Activated naive CD8-positive, alpha-beta T cell treated with anti-CD3 and anti-CD28 coated beads, Interleukin-2, amount 50 U/mL, for 24 hours (primary cell): ENCODE measurements at places on chromosomes 7 and 10.
A peak's percentile ranks its signal among the peaks of the same experiment; 100 is the strongest.

GRCh38 chr10:106360870-106361269 lies 803.6 kb downstream of the SORCS1 start:
- H3K4me3 ChIP-seq = no peak overlapping the region
- H3K36me3 ChIP-seq = no peaks in the 10 kb centered on the region
- DNase-seq = no peak

- H3K36me3 ChIP-seq = no peaks in the 10 kb centered on the region
- H3K4me1 ChIP-seq = peaks cover 23% of the 10 kb centered on the region
- peaks cover 92% of the 10 kb centered on the region for H3K27me3 ChIP-seq
- peak overlapping the region; percentile 43 for H3K4me3 ChIP-seq
Measured at GRCh38 chr10:100737355-100738054, 7.9 kb upstream of the PAX2 start.

DNA sequence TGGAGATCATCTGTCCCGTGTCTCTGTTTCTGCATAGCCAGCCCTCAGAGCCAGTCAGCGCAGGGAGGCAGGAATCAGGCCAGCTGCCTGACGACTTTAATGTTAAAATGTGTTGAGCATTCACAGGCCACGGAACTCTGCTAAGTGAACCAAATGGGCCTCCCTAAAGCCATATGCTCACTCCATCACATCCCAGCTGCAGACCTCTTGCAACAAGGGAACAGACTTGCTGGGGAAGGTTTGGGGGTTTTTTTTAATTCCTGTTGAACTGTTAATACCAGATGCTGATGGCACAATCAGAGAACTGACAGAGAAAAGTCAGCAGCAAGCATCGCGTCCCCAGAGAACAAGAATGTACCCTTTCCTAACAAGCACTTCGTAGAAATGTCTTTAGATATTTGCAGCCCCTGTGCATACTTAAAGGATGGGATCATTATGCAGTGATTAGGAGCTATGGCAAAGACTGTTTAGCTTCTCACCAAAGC lies 900.4 kb upstream of the AUTS2 start:
- H3K4me1 ChIP-seq = no peaks in the 10 kb centered on the region
- H3K27me3 ChIP-seq = no peaks in the 10 kb centered on the region

GRCh38 chr10:124961248-124961570 lies 19.3 kb downstream of the ZRANB1 start:
- H3K36me3 ChIP-seq = peaks cover 11% of the 10 kb centered on the region
- H3K27me3 ChIP-seq = no peaks in the 10 kb centered on the region
- peak overlapping the region; percentile 5 for H3K27ac ChIP-seq
- H3K4me3 ChIP-seq = no peak overlapping the region
- no peak for DNase-seq
- peaks cover 54% of the 10 kb centered on the region for H3K4me1 ChIP-seq

- no peaks in the 10 kb centered on the region for H3K4me1 ChIP-seq
- H3K4me3 ChIP-seq = no peak overlapping the region
- no peaks in the 10 kb centered on the region for H3K27me3 ChIP-seq
- H3K36me3 ChIP-seq = no peaks in the 10 kb centered on the region
Measured at GRCh38 chr7:11767148-11767547, 64.8 kb downstream of the THSD7A start.

GRCh38 chr7:48255046-48255445 lies 83.8 kb downstream of the ABCA13 start:
- no peak for DNase-seq
- no peak overlapping the region for H3K27ac ChIP-seq
- H3K4me1 ChIP-seq = peaks cover 11% of the 10 kb centered on the region
- H3K36me3 ChIP-seq = no peaks in the 10 kb centered on the region

DNA sequence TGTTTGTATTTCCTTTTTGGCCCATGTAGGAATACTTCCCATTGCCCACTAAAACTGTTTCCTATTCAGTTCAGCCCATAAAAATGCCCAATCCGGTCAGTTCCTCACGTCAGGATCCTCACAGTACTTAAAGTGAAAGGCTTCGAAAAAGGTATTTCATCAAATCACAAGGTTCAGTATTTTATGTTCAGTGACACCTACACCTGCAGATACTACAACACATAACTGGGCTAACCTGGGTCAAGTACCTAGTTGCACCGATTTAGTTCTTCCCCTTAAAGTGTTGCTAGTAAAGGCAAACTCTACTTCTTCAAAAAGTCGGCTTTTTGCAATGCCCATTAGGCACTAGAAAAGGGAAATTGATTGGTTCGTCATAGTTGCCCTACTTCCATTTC lies 1.1 kb downstream of the SNX13 start:
- peak overlapping the region; percentile 94 for H3K27ac ChIP-seq
- DNase-seq = no peak
- peak overlapping the region; percentile 94 for H3K4me3 ChIP-seq
- no peaks in the 10 kb centered on the region for H3K27me3 ChIP-seq
- peaks cover 10% of the 10 kb centered on the region for H3K36me3 ChIP-seq
- H3K4me1 ChIP-seq = peaks cover 47% of the 10 kb centered on the region

DNA sequence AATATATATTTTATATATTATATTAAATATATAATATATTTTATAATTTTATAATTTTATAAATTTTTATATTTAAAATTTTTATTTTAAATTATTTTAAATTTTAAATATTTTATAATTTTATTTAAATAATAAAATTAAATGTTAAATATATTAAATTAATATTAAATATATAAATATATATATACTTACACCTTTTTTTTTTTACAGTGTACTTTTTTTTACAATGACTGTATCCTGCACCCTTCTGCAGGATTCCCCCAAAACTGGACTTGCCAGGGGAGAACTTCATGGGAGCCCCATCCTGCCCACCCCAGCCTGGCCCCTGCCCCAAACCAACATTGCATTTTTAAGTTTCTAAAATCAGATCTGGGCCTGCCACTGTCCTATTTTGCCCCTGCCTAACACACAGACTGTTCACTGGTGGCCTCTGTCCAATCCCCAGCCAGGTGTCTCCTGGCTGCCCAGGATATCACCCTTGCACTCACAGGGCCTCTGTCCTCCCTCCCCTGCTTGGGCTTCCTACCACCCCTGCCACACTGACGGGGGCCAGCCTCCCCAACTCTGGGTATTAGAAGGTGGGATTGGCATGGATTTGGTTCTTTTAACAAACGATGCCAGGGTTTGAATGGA lies 138.0 kb downstream of the ADCY1 start:
- H3K27ac ChIP-seq = no peak overlapping the region
- DNase-seq = no peak
- H3K4me1 ChIP-seq = no peaks in the 10 kb centered on the region
- no peak overlapping the region for H3K4me3 ChIP-seq

- H3K36me3 ChIP-seq = no peaks in the 10 kb centered on the region
- DNase-seq = no peak
- H3K4me1 ChIP-seq = no peaks in the 10 kb centered on the region
- no peaks in the 10 kb centered on the region for H3K27me3 ChIP-seq
- H3K4me3 ChIP-seq = no peak overlapping the region
- no peak overlapping the region for H3K27ac ChIP-seq
Measured at GRCh38 chr10:95330966-95331453, 40.2 kb upstream of the PDLIM1 start.

DNA sequence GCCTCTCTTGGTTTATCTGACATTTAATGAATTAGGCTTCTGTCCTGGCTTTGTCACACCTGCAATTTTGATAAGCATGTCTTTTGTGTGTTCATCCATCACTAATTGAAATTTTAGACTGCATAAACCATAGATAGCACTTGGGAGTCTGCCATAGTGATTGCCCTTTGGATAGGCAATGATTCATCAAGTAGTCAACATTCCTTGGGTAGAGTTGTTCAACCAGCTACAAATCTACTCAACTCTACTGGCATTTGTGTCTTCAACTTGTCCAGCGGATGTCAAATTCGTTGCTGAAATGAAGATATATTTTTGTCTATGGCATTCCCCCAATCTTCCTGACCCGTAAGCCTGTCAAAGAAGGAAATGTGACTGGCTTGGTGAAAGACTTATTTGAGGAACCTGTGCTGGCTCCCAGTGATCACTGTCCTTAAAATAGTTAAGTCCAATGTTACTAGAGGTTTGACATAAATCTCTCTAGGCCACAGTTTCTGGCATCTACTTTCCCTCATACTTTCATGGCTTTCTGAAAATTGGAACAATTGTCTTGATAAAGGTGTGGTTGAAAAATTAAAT lies 33.7 kb upstream of the CREB5 start:
- H3K4me1 ChIP-seq = no peaks in the 10 kb centered on the region
- H3K4me3 ChIP-seq = no peak overlapping the region
- no peak for DNase-seq
- H3K36me3 ChIP-seq = no peaks in the 10 kb centered on the region

- peaks cover 4% of the 10 kb centered on the region for H3K27me3 ChIP-seq
- no peak overlapping the region for H3K27ac ChIP-seq
- H3K4me3 ChIP-seq = no peak overlapping the region
- H3K36me3 ChIP-seq = no peaks in the 10 kb centered on the region
- no peak for DNase-seq
Measured at GRCh38 chr10:23870651-23871610, 338.0 kb upstream of the KIAA1217 start.

- peaks cover 2% of the 10 kb centered on the region for H3K27me3 ChIP-seq
- no peaks in the 10 kb centered on the region for H3K36me3 ChIP-seq
- no peak overlapping the region for H3K4me3 ChIP-seq
- no peak overlapping the region for H3K27ac ChIP-seq
Measured at GRCh38 chr10:119643306-119644204, 7.6 kb upstream of the BAG3 start.

DNA sequence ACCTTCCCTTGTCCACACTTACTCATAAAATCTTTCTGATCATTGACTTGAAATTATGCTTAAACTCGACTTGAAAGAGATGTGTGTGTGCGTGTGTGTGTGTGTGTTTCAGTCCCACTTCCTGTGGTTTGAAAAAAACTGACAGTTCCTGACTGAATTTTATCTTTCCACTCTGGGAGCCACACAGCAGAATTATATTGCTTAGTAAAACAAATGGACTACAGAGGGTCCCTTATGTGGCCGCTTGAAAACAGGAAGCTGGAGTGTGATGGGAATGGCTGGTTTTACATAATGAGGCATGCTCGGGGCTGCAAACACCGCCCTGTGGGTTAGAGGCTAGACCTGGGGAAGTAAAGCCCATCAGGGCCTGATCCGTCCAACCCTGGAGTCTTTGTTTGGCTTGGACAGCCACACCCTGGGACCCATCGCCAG lies 54.8 kb downstream of the LYZL1 start:
- H3K27me3 ChIP-seq = peaks cover 13% of the 10 kb centered on the region
- no peak overlapping the region for H3K4me3 ChIP-seq
- DNase-seq = no peak
- H3K36me3 ChIP-seq = peaks cover 1% of the 10 kb centered on the region

DNA sequence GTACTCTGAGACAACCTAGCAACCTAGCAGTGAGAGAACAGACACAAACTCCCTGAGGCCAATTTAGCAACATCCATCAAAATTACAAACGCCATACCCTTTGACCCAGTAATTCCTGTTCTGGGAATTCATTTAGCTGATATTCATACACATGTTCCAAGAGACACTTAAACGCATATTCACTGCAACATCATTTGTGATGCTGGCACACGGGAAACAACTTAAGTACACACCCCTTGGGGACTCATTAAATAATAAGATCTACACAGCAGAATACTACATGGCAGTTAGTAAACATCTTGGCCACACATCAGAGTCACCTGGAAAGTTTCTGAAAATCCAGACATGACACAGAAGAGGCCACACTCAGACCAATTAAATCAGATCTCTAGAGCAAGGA lies 17.6 kb downstream of the NUDCD3 start:
- H3K4me1 ChIP-seq = peaks cover 42% of the 10 kb centered on the region
- H3K4me3 ChIP-seq = no peak overlapping the region
- no peak overlapping the region for H3K27ac ChIP-seq
- DNase-seq = no peak

GRCh38 chr10:92972066-92972870 lies 88.3 kb upstream of the CYP26C1 start:
- H3K4me1 ChIP-seq = peaks cover 4% of the 10 kb centered on the region
- H3K4me3 ChIP-seq = no peak overlapping the region
- no peak overlapping the region for H3K27ac ChIP-seq
- no peak for DNase-seq

- no peaks in the 10 kb centered on the region for H3K27me3 ChIP-seq
- H3K4me3 ChIP-seq = no peak overlapping the region
- H3K27ac ChIP-seq = no peak overlapping the region
- no peak for DNase-seq
- peaks cover 23% of the 10 kb centered on the region for H3K4me1 ChIP-seq
- H3K36me3 ChIP-seq = peaks cover 3% of the 10 kb centered on the region
Measured at GRCh38 chr7:27969346-27969745, 211.2 kb downstream of the JAZF1 start.

DNA sequence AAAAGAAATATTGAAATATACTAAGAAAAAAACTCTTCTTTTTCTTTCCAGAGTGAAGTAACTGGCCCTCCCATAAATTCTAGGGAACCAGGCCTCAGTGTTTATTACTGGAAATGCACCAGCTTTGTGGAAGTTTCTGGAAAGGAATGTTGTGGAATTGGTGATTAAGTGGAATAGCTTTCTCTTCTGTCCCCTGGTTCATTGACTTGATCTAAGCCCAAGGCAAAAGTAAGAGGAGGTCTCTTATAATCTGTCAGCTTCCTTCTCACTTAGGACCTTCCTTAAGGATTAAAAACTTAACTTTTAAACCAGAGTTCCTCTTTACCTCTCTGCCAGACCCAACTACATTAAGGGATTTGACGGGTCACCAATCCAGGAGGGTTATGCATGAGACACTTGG lies 266.2 kb downstream of the SLC25A13 start:
- H3K27ac ChIP-seq = no peak overlapping the region
- H3K4me3 ChIP-seq = no peak overlapping the region
- no peaks in the 10 kb centered on the region for H3K4me1 ChIP-seq
- H3K36me3 ChIP-seq = no peaks in the 10 kb centered on the region
- DNase-seq = no peak

GRCh38 chr10:96271016-96271815 lies at the start of gene BLNK:
BLNK (minus strand) TSS chr10:96271569; CDS start chr10:96271398, 171 bp downstream.
- H3K27me3 ChIP-seq = peaks cover 1% of the 10 kb centered on the region
- no peak for DNase-seq
- H3K4me1 ChIP-seq = peaks cover 11% of the 10 kb centered on the region
- peak within 1 kb of the TSS; percentile 50 for H3K4me3 ChIP-seq

- H3K27ac ChIP-seq = no peak overlapping the region
- DNase-seq = no peak
- H3K4me3 ChIP-seq = no peak overlapping the region
Measured at GRCh38 chr7:101915000-101915399, 97.6 kb downstream of the CUX1 start.

DNA sequence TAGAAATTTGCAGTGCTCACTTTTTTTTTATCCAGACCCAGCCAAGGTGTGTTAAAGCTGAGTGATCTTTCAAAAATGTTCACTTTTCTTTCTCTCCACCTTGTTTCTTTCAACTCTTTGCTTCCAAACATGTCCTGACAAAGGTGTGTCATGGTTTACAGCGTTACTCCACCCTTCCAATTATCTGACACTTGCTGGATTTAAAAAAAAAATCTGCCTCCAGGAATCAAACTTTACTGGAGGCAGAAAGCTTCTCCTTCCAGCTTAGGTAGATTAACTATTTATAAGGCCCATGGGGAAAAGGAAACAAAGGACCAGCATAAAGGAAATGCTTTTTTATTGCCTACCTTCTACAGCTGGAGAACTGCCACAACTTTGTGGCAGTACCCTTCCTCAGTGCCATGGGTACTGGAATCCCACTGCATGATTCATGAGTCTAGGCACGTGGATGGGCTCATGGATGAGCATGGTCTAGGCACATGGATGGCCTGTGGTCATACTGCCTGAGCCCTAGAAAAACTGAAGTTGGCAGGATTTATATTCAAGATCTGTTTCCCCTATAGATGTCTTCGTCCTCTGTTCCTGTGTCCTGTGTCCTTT lies at the start of gene COL17A1:
COL17A1 (minus strand) TSS at position 80 of the 600 bp plus-strand sequence. CDS start 5,207 bp downstream, outside the sequence.
- no peaks in the 10 kb centered on the region for H3K27me3 ChIP-seq
- H3K27ac ChIP-seq = no peak within 1 kb of the TSS
- H3K4me1 ChIP-seq = peaks cover 4% of the 10 kb centered on the region
- H3K36me3 ChIP-seq = no peaks in the 10 kb centered on the region
